Right atrium auricular region (tissue), 2 donors: ENCODE measurements at places on chromosomes 3 and 15. TPM values are rescaled to one million over a fixed set of nuclear protein-coding genes. Genes with fewer than 3 reads are reported as not detected.

GAP43 gene
- total RNA-seq: 1.7 TPM

IL5RA gene
- total RNA-seq: 0.51 TPM

DNASE1L3 gene
- total RNA-seq: 1.5 TPM

TMEM266 gene
- not detected for total RNA-seq

PATL2 gene
- 0.75 TPM for total RNA-seq

PLA2G4B gene
- total RNA-seq: 1.4 TPM

MCF2L2 gene
- total RNA-seq: not detected

NAALADL2 gene
- total RNA-seq: 3.2 TPM

DUOXA2 gene
- total RNA-seq: not detected

TTBK2 gene
- total RNA-seq: 19.7 TPM

FAM107A gene
- 76.5 TPM for total RNA-seq

RTP1 gene
- total RNA-seq: not detected
